Stimulated activated naive CD4-positive, alpha-beta T cell treated with Interleukin-2 at 50 U/mL for 16 hours (primary cell): ENCODE measurements at places on chromosomes 7 and 10.

DNA sequence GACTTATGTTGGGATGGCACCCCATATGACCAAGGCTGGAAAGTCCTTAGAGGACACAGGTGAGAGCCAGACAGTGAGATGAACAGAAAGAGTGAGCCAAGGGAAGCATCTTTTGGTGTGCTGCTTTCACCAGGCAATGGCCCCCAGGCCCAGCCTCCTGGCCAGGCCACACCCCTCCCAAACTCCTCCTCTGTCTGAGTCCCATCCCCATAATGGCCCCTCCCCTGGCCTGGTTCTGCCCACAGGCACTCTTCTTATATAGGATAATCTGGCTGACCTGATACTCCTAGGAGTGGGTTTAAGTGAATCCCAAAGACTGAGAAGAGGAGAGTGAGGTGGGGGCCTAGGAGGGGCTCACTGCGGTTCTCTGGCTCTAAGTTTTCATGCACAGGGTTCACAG lies 252.5 kb downstream of the RPS24 start:
- no peak for DNase-seq

GRCh38 chr7:85510287-85510686 lies 323.4 kb upstream of the SEMA3D start:
- DNase-seq: no peak

- DNase-seq: no peak
These were observed 95.3 kb downstream of the SEM1 start for GRCh38 chr7:96614154-96614867.

DNA sequence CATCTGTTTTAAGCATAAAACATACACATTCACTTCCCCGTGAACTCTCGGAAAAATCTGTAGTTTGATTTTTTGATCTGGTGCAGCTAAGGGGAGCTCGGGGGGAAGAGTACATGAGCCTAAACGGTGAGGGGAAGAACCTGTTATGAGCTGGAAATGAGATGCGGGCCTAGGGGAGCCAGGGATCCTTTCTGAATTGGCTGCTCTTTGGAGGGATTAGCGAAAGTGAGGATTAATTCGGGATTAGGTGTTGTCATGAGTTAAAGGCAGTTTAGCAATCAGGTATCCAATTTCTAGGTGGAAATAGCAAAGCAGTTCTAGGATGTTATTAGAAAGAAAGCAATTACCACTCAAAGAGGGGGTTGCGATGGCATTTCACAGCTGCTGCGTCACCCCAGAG lies 51.1 kb upstream of the ADARB2 start:
- no peak for DNase-seq

GRCh38 chr7:90239625-90240228 lies 5.2 kb upstream of the CFAP69 start:
- no peak for DNase-seq

DNA sequence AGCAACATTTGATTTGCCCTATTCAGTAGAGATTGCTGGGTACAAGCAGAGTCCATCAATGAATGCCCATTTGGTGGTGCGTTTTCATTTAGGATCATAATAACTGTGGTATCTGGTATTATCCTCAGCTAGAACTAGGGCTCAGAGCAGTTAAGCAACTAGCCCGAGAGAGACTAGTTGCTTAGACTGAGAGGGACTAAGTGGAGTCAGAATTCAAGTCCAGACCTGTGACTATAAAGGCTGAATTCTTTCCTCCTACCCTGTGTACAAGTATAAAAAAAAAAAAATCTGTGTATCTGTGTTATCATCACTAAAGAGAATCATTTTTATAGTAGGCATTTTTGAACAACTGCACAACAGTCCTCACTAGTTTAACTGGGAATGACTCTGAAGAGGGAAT lies 45.3 kb upstream of the DKK1 start:
- no peak for DNase-seq

DNA sequence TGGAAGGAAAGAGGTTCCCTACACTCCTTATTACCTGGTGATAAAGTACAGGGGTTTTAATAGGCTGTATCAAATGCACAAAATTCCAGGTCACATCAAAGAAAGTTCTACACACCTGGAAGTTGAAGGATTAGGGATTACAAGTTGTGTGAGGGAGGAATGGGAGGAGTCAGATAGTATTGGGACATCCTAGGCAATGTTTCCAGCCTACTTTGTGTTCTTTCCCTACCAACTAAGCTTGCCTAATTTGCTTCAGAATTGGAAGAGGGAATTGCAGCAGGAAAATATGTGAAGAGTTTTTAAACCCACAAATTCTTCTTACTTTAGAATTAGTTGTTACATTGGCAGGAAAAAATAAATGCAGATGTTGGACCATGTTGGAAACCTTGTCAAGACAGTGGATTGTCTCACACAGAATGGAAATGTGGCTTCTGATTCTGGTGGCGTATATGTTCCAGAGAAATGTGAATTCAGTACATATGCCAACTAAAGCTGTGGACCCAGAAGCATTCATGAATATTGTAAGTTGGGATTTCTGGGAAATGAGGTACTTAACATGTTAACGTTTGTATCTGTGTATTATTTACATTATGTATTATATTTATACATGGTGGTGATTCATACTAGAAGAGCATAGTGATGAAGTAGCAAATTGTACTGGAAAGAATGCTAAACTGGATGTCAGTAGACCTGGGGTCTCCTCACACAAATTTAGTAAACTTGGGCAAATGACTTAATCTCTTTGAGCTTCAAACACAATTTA lies at the start of gene LIPM:
LIPM (plus strand) TSS at position 208 of the 763 bp plus-strand sequence; CDS start at position 375, 167 bp downstream.
- DNase-seq: no peak

DNA sequence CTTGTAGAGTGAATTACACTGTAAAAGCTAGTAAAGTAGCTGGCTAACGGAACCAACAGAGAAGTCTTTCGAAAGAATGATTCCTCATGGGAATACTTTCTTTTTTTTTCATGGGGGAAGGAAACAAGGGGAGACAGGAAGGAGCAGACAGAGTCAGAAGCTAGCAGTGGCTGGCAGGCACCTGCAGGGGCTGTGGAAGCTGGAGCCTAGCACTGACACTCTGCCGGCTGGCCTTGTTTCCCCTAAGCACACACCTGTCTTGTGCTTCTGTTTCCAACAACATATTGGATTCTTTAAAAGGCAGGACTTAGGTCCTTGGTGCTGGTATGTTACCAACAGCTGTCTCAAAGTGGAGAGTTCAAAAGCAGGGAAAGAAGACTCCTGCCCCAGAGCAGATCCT lies 24.7 kb downstream of the NOD1 start:
- DNase-seq: no peak

- DNase-seq: no peak
These were observed 52.9 kb downstream of the DNAJC12 start for GRCh38 chr10:67785098-67785497.

- DNase-seq: no peak
These were observed 175.4 kb upstream of the AKR1E2 start for GRCh38 chr10:4650582-4650981.

GRCh38 chr7:137933270-137934017 lies 68.4 kb downstream of the CREB3L2 start:
- DNase-seq: no peak

DNA sequence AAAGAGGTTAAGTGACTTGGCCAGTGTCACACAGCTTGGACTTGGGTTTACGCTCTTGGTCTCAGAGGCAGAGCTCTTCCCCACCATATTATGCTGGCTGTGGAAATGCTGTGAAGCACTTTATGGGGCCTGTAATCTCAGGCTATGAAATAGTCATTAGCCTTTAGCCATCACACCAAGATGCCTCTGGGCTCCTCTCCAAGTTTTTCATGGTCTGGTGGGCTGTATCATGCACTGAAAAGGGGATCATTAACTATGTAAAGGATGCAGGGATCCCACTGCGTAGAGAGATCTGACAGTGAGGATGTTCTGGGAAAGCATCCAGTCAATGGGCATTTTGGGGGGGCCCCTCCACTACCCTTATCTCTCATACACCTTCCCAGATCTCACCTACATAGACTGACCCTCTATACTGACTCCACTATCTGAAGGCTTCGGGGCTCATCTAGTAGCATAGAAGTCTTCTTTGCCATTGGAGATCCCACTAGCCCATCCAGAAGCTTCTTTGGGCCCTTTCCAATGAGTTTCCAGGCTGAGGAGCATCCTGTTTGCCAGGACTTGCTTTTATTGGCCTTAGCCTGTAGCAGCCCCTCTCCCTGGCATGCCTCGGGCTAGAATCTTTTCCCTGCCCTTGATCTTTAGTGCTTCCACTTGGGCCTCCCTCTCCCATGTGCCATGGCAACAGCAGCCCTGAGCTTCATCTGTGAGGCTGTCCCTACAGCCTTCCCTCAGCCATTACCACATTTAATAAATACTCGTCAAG lies 19.6 kb downstream of the FRMPD2 start:
- no peak for DNase-seq

DNA sequence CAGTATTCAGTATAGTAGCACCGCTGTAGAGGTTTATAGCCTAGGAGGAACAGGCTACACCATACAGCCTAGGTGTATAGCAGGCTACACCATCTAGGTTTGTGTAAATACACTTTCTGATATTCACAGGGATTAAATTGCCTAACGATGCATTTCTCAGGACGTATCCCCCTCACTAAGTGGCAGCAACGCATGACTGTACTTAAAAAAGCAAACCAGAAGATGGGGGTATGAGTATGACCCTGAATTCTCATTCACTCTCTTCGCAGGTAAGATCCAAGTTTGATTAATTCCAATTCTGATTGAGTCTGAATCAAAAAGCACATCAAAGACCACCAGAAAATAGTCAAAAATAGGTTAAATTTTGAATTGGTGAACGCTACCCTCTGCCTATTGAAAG lies 972 bp downstream of the ORC5 start:
- no peak for DNase-seq

DNA sequence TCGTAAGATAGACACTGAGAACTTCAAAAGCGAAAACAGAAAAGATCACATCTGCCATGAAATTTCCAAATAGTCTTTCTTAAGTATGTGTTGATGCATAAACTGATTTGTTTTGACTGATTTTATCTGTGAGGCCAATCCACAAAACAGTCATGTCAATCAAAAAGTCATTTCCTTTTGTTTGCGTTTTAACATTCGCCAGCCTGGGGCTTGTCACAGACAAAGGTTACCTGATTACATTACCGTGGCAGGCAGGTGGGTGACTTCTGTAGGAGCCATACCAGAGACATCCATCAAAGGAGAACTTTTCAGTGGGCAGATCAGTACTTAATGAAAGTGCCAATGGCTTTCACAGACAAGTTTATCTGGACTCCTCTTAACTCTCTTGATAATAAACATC lies 45.5 kb upstream of the BET1 start:
- DNase-seq: no peak

DNA sequence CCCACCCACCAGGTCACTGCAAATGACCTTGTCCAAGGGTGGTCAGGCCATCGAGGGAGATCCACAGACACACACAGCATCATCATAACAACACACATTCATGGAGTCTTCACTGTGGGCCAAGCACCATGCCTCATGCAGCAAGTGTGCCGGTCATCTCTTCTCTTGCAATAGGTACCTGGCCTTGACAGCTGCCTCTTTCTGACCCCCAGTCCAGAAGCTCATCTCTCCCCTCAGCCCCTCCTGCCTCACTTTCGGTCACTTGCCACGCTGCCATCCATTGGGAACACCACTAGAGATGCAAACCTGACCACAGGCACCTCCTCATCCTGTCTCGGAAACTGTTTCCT lies 75.9 kb downstream of the OAT start:
- no peak for DNase-seq

- DNase-seq: no peak
These were observed 18.5 kb upstream of the FAM133B start for GRCh38 chr7:92608380-92609322.

DNA sequence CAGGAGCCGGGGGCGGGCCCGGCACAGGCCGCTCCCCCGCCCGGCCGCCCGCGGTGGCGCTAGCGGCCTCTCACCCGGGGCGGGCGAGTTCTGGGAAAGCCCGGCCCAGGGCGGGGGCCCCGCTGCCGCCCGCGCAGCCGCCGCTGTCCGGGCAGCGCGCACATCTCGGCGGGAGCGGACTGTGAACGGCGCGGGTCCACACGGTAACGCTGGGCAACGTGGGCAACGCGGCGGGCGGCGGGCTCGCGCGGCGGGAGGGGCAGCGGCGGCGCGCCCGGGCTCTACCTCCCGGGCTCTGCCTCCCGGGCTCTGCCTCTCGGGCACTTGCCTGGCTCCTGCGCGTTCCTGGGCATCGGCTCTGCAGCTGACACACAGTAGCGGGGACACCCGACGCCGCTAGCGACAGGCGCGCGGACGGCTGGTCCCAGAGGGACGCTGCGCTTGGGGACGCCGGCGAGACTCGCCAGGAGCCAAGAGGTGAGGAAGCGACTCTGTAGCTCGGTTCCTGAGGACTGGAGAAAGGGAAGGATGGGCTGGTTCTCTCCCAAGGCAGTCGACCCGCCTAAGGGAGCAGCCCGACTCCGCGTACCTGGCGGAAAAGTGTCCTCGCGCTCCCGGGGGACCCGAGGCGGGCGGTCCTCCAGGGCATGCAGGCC lies at the start of gene PLCE1:
PLCE1 (plus strand) TSS at position 150 of the 656 bp plus-strand sequence. CDS start 37,116 bp downstream, outside the sequence.
- no peak for DNase-seq

- no peak for DNase-seq
These were observed 492.0 kb downstream of the KIF20B start for GRCh38 chr10:90193240-90193985.

- DNase-seq: peak; percentile 47
These were observed 65.7 kb downstream of the TSPAN12 start for GRCh38 chr7:120792091-120792860.

GRCh38 chr10:71204746-71205145 lies 7.6 kb upstream of the UNC5B start:
- DNase-seq: no peak

DNA sequence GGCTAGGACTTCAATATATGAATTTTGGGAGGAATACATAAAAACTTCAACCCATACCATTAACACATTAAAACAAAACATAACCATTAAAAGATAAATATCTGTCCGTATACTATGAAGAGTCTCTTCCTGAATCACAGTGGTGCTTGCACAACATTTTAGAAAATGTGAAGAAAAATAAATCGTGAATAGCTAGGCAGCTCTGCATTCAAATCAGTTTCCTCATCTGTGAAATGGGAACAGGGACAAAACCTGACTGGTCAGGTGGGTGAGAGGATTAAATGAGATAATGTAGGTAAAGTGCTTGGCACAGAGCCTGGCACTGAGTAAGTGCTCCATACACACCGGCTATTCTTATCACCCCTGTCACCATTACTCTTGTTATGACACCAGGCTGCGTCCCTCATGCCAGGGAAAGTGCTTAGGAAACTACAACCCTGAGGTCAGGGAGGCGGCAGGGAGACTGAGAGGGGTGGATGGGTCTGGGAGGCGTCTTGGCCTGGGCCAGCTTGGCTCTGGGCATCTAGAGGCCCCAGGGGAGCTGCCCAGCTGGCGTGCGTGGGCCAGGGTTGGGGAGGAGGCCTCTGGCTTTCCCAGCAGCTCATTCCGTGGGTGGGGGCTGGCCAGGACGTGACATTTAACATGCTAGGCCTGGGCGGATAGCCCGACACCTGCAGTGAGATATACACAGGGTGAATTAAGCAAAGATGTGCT lies 78.3 kb downstream of the SH3PXD2A start:
- no peak for DNase-seq

GRCh38 chr7:111414374-111414773 lies 147.9 kb downstream of the IMMP2L start:
- DNase-seq: no peak

DNA sequence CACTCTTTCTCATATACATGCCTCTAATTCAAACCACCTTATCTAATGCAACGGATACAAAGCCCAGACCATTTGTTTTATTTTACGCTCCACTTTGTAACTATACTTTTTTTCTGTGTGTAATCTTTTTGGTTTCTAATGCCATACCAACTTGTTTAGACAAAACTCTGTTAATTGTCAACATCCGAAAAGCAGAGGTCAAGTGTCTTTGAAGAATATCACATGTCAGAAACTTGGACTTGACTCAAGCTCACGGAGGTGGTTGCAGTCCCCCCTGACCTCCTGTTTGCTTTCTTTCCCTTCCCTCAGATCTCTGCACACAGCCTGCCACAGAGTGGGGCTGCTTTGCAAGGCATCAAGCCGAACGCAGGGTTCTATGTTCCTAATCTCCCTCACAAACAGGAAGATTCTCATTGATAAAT lies 698.9 kb downstream of the PARD3 start:
- no peak for DNase-seq
